Hindlimb muscle (tissue), 1 donor: ENCODE measurements at places on chromosomes 7 and 10.

DNA sequence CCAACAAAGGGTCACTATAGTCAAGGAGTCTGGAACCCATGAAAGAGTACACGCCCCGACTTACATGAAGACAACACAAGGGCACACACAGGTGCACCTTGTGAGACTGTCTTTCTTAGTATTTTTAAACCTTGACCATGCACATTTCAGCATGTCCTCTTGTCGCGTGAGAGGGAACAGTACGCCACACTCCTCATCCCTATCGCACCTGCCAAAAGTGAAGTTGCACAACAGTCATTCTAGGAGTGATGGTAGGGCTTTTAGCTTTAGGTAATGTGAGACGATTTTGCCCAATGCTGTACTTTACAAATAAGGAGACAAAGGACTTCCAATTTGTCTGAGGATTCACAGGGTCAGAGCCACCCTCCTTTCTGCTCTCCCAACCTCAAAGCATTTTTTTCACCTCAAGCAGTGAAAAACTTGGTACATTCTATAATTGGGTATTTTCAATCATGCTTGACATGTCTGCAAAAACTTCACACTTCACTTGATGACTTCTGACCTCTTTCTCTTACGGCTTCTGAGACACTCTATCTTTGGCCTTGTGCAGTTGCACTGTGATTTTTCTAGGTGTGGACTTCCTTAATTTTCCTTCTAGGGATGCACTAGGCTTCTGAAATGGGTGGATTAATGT lies 173.9 kb upstream of the GRB10 start:
- no peak for DNase-seq

DNA sequence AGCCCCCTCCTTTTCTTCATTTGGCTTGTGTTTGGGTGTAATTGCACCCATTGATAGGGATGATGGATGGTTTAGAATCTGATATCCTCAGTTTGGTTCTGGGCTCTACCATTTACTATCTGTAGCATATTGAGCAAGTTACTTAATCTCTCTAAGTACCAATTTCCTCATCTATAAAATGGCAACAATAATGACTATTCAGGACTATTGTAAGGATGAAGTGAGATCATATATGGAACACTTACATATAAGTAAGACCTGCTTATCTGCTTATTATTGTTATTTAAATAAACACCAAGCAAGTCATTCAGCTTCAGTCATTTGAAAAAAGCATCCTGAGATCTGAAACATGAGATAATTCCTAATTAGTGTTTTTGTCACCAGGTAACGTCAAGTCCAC lies 127.0 kb downstream of the SEC23IP start:
- no peak for DNase-seq

DNA sequence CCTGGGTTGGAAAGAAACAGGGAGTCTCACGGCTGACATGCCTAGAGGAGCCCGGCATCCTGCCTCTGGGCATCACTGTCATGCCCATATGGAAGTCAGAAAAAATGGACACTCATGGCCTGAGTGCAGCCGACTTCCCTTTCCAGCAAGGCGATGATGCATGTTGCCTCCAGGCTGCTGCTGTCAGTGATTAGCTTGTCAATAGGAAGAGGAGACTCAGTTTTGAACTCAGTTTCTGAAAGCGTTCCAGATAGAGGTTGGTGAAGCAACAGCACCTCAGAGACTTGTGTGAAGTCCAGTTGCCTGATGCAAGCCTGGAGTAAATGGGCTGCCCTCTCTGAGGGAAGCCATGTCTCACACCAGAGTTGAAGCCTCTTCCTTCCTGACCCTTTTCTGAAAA lies 148.4 kb downstream of the TPST1 start:
- no peak for DNase-seq

DNA sequence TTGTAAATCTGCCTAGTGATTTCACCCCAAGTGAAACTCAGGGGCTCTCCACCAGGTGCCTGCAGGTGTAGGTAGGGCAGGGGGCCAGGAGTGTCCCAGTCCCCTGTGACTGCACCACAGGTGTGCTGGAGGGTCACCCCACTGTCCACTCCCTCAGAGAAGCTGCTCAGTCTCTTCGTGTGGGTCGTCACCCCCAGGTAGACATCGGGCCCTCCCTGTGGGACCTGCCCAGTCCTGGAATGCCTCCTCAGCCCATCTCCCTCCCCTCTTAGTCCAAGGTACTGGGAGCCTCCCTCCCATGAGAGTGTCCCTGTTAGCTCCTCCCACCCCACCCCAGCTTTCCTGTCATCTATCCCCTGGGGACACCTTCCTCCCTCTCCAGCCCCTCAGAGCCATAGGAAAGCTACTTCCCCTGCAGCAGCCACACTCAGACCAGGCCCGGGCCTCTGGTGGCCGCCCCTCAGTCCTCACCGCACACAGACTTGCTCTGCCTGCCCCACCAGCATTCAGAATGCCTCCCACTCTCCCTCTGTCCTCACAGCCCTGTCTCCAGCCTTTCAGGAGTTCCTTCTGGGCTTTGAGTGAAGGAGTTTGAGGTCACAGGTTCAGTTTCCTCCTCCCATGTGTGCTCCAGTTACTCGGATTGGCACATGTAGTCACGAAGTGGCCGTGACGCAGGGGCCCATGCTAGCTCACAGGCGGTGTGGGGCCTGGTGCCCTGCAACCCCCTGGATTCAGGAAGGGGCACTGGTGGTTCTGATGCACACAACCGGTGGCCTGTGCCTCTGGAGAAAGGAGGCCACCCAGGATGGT lies 5.1 kb downstream of the ALOX5 start:
- no peak for DNase-seq

DNA sequence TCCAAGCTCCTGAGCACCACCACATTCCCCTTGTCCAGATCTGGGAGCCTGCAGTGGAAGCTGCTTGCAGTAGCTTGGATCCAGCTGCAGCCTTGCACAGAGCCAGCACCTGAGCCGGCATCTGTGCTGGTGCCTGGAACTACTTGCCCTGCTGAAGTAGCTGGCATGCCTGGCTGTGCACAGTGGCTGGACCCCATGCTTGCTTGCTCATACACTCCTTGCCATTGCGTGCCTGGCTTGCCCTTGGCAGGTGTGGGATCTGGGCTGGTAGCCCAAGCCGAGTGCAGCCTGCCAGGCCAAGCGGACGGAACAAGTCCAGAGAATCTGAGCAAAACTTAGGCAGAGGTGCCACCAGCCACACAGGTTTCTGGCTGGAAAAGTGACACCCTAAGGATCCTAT lies 759.9 kb downstream of the IPMK start:
- DNase-seq = no peak

- DNase-seq = no peak
Measured at GRCh38 chr7:17921857-17922416, 18.4 kb downstream of the SNX13 start.
